ENCODE measurements at places on chromosomes 7 and 10. TPM values are rescaled to one million over a fixed set of nuclear protein-coding genes. Genes with fewer than 3 reads are reported as not detected.

DNA sequence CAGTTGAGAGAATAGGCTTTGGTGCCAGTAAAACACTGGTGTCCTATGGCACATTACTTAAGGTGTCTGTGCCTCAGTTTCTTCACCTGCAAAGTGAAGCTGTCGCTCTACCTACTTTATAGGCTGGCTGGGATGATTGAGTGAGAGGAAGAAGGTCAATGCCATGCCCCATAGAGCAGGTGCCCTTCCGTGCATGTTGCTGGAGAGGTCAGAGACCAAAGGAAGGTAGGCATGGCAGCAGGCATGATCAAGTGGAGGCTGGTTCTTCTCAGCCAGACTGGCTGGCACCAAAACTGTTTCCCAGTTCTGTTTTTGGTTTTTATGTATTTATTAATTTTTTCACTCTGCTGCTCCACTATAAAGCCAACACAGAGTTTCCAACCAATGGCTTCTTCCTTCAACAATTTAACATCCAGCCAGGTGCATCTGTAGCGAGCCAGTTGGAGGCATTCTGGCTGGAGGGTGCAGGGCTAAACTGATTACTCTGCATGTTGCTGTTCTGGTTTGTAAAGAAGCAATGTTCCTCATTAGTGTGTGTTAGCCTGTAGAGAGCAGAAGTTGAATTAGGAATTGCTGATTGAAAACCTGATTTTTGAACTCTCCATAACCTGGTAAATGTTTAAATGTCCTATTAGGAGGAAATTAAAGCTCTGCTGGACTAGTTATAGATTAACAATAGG, 144.3 kb upstream of the TNS3 start:
- DNase-seq, result no peak

DNA sequence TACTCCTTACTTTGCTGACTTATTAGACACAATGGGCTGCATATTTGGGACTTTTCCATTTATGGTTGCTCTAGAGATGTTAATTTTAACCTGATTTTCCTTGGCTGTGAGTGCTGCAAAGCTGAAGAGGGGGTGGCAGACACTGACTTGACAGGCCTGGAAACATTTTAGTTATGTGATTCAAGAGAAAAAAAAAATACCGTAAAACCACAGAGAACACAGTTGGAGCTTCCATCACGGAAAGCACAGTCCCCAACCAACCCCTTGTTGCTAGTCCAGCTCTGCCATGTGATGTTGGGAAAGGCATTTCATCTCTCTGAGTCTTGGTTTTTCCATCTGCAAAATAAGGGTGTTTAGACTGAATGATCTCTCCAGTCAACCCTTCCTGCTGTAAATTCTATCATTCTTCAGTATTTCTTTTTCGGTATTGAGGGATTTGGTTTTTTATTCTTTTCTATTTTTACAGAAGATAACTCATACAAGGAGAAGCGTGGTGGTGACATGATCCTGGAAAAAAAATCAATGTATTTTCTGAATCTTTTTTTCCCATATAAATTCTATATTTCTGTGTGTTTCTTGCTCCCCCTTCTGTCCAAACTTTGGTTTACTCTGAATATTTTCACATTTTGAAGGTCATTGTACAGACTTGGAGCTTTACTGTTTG, 246.1 kb downstream of the REEP3 start:
- no peak for DNase-seq

Gene IFIT1B
- not detected for total RNA-seq

- DNase-seq, result no peak
These were observed 448.7 kb upstream of the PFKP start for GRCh38 chr10:2618690-2619089.

DNA sequence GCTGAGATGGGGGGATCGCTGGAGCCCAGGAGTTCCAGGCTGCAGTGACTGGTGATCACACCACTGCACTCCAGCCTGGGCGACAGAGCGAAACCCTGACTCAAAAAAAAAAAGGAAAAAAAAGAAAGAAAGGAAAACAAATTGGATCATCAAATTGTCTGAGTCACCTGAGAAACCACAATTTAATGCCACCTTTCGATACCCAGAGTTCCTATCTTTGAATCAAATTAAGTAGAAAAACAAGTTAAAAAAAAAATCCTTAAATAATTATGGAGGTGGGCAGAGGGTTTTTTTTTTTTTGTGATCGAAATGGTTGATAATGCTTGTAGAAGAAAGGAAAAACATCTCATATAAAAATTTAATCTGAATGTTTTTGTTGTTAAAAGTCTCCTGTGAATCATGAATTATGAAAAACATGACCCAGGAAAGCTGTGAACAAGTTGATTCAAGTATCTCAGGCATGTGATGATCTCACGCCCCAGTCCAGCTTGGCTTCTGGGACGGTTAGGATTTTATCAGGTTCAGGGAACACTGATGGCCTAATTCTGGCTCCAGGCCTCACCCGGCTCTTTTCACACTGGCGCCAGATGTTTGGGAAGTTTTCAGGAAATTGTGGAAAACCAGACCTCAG, 25.3 kb upstream of the CUX1 start:
- no peak for DNase-seq

Gene CALML5
- total RNA-seq, result not detected

Gene CTTNBP2
- total RNA-seq, result 10.6 TPM

- peak; percentile 76 for DNase-seq
These were observed 6.2 kb downstream of the TNRC18 start for GRCh38 chr7:5417106-5418071.

DNA sequence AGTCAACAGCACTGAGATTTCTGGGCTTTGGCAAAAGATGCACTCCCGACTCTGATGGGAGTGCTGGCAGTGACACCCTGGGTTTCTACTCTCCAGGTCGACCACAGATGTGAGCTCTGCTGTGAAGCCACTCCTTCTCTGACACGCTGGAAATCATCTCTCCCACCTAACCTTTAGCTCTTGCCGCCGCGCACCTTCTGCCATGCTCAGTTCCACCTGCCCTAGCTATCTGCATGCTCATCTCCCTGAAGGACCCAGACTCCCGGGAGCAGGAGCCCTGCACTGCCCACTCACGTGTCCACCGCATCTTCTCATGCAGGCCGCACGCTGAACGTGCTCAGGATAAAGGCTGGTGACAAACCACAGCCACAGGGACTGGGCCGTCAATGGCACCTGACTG, 174.8 kb downstream of the TNS3 start:
- DNase-seq, result no peak
